ENCODE measurements at places on chromosomes 11 and 22.

- DNase-seq = no peak
These were observed 2.1 kb downstream of the USP28 start for GRCh38 chr11:113873236-113873626.

DNA sequence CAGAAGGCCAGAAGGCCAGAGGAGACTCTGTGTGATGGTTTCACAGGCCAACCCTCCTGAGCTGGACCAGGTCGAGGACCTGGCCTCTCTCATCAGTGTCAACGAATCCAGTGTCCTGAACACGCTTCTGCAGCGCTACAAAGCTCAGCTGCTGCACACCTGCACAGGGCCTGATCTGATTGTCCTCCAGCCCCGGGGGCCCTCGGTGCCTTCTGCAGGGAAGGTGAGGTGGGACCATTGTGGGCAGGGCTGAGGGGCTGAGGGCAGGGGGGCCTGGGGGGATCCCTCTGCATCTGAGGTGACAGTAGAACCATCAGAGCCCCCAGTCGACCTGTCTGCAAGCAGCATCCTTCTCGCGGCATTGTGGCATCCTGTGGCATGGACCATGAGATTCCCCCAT lies 30.3 kb downstream of the MYO18B start:
- DNase-seq = no peak

DNA sequence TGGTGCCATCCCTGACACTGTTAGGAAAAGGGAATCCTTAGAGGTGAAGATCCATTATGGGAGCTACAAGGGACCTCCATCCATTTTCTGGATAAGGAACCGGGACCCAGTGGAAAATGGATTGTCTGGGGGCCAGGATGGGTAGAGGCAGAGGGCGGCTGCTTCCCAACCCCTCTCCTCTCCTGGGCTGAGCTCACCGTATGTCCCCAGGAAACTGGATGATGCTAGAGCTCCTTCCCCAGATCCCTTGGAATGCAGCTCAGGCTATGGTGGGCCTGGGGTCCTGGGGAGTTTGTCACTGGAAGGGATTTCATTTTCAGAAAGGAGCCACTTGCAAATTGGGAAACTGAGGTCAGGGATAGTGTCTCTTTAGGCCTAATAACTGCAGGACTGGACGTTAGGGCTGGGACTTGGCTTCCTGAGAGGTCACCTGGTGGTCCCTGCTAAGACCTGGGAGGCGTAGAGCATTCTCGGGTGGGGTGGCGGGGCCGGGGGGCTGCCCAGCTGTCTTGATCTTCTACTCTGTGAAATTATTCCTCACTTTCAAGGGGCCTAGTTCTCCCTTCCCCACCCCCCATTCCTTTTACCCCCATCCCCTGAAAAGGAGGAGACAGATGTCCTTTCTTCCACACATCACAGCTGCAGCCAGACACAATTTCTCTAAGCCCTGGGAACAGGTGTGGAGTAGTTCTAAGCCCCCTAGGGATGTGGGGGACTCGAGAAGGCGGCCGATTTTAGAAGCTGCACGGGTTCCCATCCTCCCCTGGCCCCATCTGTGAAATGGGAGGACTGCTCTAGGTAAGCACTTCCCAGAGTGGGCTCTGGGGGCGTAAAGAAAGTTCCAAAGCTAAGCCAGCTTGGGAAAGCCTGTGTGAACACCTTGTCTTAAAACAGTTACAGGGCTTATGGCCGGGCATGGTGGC lies 99.8 kb downstream of the PKNOX2 start:
- no peak for DNase-seq

DNA sequence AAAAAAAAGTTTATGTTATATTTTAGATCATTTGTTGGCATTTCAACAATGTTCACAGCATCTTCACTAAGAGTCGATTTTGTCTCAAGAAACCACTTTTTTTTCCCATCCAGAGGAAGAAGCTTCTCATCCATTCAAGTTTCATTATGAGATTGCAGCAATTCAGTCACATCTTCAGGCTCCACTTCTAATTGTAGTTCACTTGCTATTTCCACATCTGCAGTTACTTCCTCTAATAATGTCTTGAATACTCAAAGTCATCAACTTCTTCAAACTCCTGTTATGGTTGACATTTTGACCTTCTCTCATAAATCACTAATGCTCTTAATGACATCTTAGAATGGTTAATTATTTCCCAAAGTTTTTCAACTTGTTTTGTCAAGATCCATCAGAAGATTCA lies 61.3 kb upstream of the CHORDC1 start:
- no peak for DNase-seq

- no peak for DNase-seq
These were observed 34.9 kb downstream of the SERPIND1 start for GRCh38 chr22:20808844-20809243.

DNA sequence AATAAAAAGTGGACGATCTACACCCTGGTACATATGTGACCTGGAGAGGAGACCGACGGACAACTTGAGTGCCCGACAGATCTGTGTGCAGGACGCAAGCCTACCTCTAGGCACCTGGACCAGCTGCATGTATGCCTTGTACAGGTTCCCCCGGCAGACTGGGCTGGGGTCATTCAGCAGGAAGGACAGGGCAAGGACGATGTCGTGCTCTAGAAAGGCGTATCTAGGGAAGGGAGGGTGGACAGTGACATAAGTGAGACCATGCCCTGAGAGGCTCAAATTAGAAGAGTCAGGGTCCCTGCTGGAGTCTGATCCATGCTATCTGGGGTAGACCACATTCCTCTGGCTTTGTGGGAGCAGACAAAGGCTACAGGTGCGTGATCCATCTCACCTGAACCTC lies 7.9 kb downstream of the RSPH14 start:
- no peak for DNase-seq

- DNase-seq = peak; percentile 60
These were observed 57.1 kb downstream of the PARVB start for GRCh38 chr22:44080936-44081861.

- no peak for DNase-seq
These were observed 73.2 kb downstream of the FAT3 start for GRCh38 chr11:92297567-92298553.

DNA sequence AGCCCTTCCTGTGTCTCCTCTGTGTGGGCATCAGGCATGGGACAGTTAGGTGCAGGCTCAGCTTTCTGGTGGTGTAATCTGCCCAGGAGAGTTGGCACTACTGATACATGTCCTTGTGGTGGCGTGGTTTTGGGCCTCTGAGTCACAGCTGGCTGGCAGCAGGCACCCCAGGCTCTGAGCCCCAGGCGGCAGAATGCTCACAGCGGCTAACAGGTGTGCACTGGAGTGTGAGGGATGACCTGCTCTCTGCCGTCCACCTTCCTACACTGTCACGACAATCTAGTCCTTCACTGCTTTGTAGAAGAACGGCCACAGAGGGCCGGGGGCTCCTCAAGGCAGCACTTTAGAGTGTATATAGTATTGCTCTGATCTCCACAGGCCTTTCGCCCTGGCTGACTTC lies 100.3 kb upstream of the PITPNB start:
- no peak for DNase-seq

GRCh38 chr22:49156662-49157285 lies 670.9 kb downstream of the BRD1 start:
- no peak for DNase-seq

DNA sequence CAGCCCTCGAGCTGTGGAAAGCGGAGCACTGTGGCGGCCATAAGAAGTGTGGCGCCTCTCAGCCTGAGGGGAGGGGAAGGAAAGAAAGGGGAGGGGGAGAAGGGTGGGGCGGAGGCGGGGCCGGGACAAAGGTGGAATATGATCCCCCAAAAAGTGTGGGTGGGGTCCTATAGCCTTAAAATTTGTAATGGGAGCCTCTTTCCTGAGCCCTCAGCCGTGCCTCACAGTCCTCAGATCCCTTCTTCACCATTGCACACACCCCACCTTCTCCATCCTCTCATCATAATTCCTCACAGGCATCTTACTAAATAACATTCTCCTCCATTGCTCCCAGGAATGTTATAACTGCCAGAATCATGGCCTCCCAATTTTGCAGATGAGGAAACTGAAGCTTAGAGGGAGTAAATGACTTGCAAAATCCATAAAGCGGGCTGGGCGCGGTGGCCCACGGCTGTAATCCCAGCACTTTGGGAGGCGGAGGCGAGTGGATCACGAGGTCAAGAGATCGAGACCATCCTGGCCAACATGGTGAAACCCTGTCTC lies 600 bp upstream of the RAB6A start:
- DNase-seq = no peak

- DNase-seq = no peak
These were observed 35.5 kb upstream of the CD82 start for GRCh38 chr11:44529895-44530412.

GRCh38 chr22:46634011-46634699 lies 14.0 kb downstream of the GRAMD4 start:
- DNase-seq = no peak

- DNase-seq = peak; percentile 20
These were observed 41.2 kb downstream of the IGLL5 start for GRCh38 chr22:22928666-22929380.

DNA sequence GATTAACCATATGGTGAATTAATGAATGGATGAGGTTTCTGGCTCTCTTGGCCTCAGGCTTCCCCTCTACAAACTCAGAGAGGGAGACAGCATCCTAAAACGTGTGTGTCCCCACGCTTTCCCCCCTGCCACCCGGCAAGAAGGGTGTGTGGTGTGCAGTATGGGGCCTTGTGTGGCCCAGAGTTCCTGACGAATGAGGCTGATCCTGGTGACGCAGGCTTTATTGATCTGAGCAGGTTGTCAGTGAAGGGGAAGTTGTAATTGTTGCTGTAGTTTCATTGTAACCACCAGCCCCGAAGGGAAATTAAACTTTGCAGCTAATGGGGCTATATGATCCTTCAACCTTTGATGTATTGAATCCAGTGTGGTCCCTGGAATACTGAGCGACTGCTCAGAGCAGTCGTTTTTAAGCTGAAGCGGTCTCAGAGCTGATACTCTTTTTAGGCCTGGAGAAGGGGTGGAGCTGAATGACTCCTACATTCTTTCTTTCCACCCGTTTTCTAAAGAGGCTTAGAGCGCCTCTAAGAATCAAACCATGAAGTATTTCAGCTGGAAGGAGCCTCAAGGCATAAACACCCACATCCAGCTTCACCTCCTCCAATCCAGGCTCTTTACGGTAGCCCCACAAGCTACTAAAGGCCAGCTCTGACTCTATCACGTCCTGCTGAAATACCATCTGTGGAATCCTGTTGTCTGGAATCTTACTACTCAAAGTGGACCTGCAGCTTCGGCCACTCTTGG lies 284.7 kb downstream of the MIAT start:
- no peak for DNase-seq
